ENCODE measurements at places on chromosomes 5 and 9. TPM values are rescaled to one million over a fixed set of nuclear protein-coding genes. Genes with fewer than 3 reads are reported as not detected.
A peak's percentile ranks its signal among the peaks of the same experiment; 100 is the strongest.

DNA sequence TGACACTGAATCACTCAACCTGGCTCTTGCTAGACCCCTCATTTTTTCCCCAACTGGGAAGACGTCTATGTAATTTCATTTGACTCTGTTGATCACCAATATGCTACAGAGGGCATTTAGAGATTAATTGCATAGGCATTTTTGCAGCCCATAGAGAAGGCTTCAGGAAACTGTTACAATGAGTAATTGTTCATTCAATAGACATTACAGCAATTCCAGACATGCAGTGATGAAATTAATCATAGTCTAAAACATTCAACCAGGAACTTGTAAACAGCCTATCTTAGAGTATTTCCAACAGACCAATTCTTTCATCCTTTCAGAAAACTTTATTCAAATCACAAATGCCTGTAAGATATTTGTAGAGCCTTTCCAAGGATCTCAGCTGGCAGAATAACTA, 122.3 kb downstream of the MARCHF11 start:
- H3K4me3 ChIP-seq: no peak overlapping the region
- no peak for DNase-seq
- H3K27me3 ChIP-seq: no peaks in the 10 kb centered on the region
- no peak overlapping the region for H3K27ac ChIP-seq
- H3K36me3 ChIP-seq: no peaks in the 10 kb centered on the region

DNA sequence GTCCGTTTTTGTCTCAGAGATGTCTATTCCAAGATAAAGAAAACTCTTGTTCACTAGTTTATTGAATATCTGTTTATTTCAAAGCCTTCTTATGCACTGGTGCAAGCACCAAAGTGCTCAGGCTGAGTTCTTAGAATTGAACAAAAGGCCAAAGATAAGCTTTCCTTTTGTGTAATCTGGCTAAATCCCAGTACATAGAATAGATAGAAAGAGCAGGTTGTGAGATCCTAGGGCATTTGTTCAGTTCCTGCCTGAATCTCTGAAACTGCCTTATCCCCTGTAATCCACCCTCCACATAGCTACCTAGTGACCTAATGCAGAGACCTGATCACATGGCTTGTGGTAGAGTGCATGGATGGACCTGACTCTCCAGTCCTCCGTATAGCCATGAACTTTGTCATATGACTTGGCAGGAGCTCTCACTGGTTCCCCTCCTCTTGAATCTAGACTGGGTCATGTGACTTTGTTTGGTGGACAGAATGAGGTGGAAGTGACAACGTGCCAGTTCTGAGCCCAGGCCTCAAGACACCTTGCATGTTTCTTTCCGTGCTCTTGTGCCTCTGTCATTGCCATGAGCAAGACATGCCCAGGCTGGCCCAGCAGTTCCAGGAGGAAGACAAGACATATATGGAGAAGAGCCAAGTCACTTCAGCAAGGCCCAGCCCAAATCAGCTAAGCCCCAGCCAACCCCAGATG, 139.3 kb upstream of the SHB start:
- no peaks in the 10 kb centered on the region for H3K36me3 ChIP-seq
- peaks cover 20% of the 10 kb centered on the region for H3K4me1 ChIP-seq
- H3K27me3 ChIP-seq: no peaks in the 10 kb centered on the region
- DNase-seq: no peak

- no peak overlapping the region for H3K4me3 ChIP-seq
- peaks cover 22% of the 10 kb centered on the region for H3K4me1 ChIP-seq
- H3K36me3 ChIP-seq: no peaks in the 10 kb centered on the region
- H3K27ac ChIP-seq: no peak overlapping the region
Observed at GRCh38 chr5:150139334-150139733, 16.3 kb downstream of the PDGFRB start.

- peak overlapping the region; percentile 88 for H3K4me3 ChIP-seq
- H3K4me1 ChIP-seq: peaks cover 27% of the 10 kb centered on the region
- no peak for DNase-seq
- H3K27ac ChIP-seq: peak overlapping the region; percentile 68
Observed at GRCh38 chr9:136808075-136808805, 492 bp downstream of the RABL6 start.

- no peak overlapping the region for H3K4me3 ChIP-seq
- H3K4me1 ChIP-seq: peaks cover 19% of the 10 kb centered on the region
- no peak overlapping the region for H3K27ac ChIP-seq
Observed at GRCh38 chr9:134341306-134341705, 15.1 kb downstream of the RXRA start.

- H3K4me1 ChIP-seq: no peaks in the 10 kb centered on the region
- H3K27ac ChIP-seq: no peak overlapping the region
- no peak overlapping the region for H3K4me3 ChIP-seq
- H3K36me3 ChIP-seq: no peaks in the 10 kb centered on the region
Observed at GRCh38 chr9:110370315-110370714, 32.7 kb upstream of the TXNDC8 start.

DNA sequence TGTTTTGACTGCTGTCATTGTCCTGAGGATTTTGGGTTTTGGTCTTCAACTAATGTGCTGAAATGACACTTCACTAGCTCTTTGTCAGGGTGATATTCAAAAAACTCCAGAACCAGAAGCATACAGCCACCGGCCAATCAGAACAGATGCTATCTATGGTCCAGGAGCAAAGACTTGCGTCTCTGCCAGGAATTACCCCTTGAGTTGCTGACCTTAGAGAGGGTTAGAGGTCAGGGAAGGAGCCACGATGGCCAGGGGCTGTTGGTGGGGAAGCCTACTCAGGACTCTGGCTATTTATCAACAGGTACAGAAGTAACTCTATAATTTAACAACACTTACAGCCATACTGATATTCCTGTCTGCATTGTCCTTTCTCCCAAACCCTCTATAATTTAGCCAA, 356.8 kb downstream of the EFNA5 start:
- peaks cover 8% of the 10 kb centered on the region for H3K27me3 ChIP-seq
- no peak overlapping the region for H3K27ac ChIP-seq
- no peak overlapping the region for H3K4me3 ChIP-seq
- no peaks in the 10 kb centered on the region for H3K36me3 ChIP-seq

GRCh38 chr9:4984171-4984620, 876 bp upstream of the JAK2 start:
- H3K27ac ChIP-seq: peak overlapping the region; percentile 91
- peaks cover 5% of the 10 kb centered on the region for H3K36me3 ChIP-seq

DNA sequence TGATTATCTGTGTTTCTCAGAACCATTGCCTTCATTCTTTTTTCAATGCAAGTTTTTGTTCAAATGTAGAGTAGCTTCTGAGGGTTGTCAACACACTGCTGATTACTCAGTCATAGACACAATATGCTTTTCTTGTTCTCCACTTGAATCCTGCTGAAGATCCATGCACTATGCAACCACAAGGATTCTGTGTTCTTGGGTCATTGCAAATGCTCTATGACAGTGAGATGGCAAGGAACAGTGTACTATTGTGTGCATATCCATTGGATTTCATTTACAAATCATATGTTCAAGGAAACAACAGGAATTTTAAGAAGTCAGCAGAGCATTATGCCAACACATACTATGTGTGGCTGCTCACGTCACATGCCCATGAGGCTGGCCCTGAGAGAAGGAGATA, 1590.2 kb downstream of the EFNA5 start:
- no peaks in the 10 kb centered on the region for H3K36me3 ChIP-seq
- no peak for DNase-seq
- no peaks in the 10 kb centered on the region for H3K27me3 ChIP-seq
- H3K4me3 ChIP-seq: no peak overlapping the region
- H3K4me1 ChIP-seq: no peaks in the 10 kb centered on the region

DNA sequence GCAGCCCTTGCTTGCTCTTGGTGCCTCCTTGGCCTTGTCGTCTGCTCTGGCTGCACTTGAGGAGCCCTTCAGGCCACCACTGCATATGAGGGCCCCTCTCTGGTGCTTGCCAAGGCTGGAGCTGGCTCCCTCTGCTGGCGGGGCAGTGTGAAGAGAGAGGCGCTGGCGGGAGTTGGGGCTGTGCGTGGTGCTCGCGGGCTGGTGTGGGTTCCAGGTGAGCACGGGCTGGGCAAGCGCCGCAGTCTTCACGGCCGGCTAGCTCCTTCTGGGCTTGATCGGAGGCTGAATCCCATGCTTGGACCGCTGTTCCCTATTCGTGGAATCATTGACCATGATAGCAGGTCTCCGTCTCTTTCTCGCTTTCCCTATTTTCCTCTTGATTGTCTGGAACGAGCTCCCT, 56.5 kb downstream of the XRCC4 start:
- no peak overlapping the region for H3K4me3 ChIP-seq
- H3K27ac ChIP-seq: no peak overlapping the region
- H3K36me3 ChIP-seq: peaks cover 40% of the 10 kb centered on the region
- DNase-seq: no peak
- H3K4me1 ChIP-seq: peaks cover 3% of the 10 kb centered on the region

GRCh38 chr9:16030528-16031185, 477.8 kb downstream of the CCDC171 start:
- peaks cover 28% of the 10 kb centered on the region for H3K4me1 ChIP-seq
- no peaks in the 10 kb centered on the region for H3K36me3 ChIP-seq
- H3K4me3 ChIP-seq: peak overlapping the region; percentile 32
- H3K27me3 ChIP-seq: peaks cover 27% of the 10 kb centered on the region
- DNase-seq: peak; percentile 76

GRCh38 chr5:150085950-150086715, at the start of gene CSF1R:
Gene CSF1R (minus strand): TSS chr5:150086554. CDS start chr5:150086427, 127 bp downstream.
- no peaks in the 10 kb centered on the region for H3K36me3 ChIP-seq
- no peak for DNase-seq
- no peak within 1 kb of the TSS for H3K27ac ChIP-seq

GRCh38 chr5:1415626-1416360, 29.4 kb downstream of the SLC6A3 start:
- no peaks in the 10 kb centered on the region for H3K36me3 ChIP-seq
- no peak overlapping the region for H3K4me3 ChIP-seq
- peaks cover 15% of the 10 kb centered on the region for H3K27me3 ChIP-seq
- peak; percentile 32 for DNase-seq
- H3K4me1 ChIP-seq: peaks cover 6% of the 10 kb centered on the region

DNA sequence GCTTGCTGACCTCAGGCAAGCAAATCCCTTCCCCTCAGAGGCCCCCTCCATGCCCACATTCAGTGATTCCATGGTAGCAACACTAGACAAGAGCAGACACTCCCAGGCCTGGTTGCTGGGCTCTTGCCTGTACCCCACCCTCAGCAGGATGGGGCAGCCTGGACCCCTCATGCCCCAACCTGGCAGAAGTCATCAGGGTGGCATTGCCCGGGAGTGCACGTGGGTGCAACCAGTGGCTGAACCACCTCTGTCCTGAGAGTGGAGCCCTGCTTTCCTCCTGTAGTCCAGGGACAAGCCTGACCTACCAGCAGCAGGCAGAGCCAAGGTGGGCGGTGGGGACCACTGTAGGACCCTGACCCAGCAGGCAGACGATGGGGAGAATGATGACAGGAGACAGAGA, 65.8 kb upstream of the TBC1D2 start:
- H3K36me3 ChIP-seq: no peaks in the 10 kb centered on the region
- H3K4me3 ChIP-seq: no peak overlapping the region
- H3K27me3 ChIP-seq: peaks cover 16% of the 10 kb centered on the region
- no peak overlapping the region for H3K27ac ChIP-seq
- no peaks in the 10 kb centered on the region for H3K4me1 ChIP-seq

GRCh38 chr9:98944057-98944733, 488 bp downstream of the COL15A1 start:
- no peak for DNase-seq
- no peaks in the 10 kb centered on the region for H3K36me3 ChIP-seq
- peaks cover 40% of the 10 kb centered on the region for H3K27me3 ChIP-seq
- no peak overlapping the region for H3K27ac ChIP-seq
- no peaks in the 10 kb centered on the region for H3K4me1 ChIP-seq
- H3K4me3 ChIP-seq: no peak overlapping the region

- H3K4me1 ChIP-seq: no peaks in the 10 kb centered on the region
- H3K4me3 ChIP-seq: no peak overlapping the region
- peaks cover 11% of the 10 kb centered on the region for H3K27me3 ChIP-seq
- no peaks in the 10 kb centered on the region for H3K36me3 ChIP-seq
- no peak overlapping the region for H3K27ac ChIP-seq
Observed at GRCh38 chr9:98502311-98502975, 206.3 kb downstream of the GABBR2 start.

DNA sequence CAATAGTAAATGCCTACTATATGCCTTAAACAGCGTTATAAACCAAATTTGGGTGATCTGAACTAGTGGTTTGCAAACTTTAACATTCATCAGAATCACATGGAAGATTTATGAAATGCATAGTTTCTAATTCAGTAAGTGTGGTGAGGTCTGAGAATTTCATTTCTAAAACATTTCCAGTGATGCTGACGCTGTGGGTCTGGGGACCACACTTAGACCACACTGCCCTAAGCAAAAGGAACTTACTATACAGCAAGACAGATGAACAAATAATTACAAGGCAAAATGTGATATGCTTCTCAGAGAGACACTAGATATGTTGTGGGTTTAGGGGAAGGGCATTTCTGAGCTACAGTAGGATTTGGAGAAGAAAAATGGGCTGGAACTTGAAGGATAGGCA, 72.6 kb downstream of the OXCT1 start:
- H3K27ac ChIP-seq: no peak overlapping the region
- H3K27me3 ChIP-seq: no peaks in the 10 kb centered on the region
- no peak overlapping the region for H3K4me3 ChIP-seq
- H3K36me3 ChIP-seq: peaks cover 31% of the 10 kb centered on the region

- no peak overlapping the region for H3K27ac ChIP-seq
- peaks cover 32% of the 10 kb centered on the region for H3K4me1 ChIP-seq
- H3K4me3 ChIP-seq: no peak overlapping the region
- no peak for DNase-seq
- H3K27me3 ChIP-seq: no peaks in the 10 kb centered on the region
Observed at GRCh38 chr9:93587284-93587650, 10.9 kb downstream of the PHF2 start.

GRCh38 chr5:30849931-30850710, 343.4 kb upstream of the CDH6 start:
- H3K4me1 ChIP-seq: no peaks in the 10 kb centered on the region
- no peak overlapping the region for H3K27ac ChIP-seq
- DNase-seq: no peak
- no peaks in the 10 kb centered on the region for H3K27me3 ChIP-seq
- H3K4me3 ChIP-seq: no peak overlapping the region

The TAF11L2 gene
- total RNA-seq: not detected

The C8G gene
- total RNA-seq: 2.5 TPM

The TMEM215 gene
- total RNA-seq: not detected

The SLC34A3 gene
- not detected for total RNA-seq

The CDKN2B-AS1 gene
- total RNA-seq: 2.0 TPM

The PLPP7 gene
- total RNA-seq: 0.74 TPM

The PCDHGA7 gene
- 0.25 TPM for total RNA-seq

The PKD2L2 gene
- total RNA-seq: not detected

The LSM11 gene
- total RNA-seq: 4.5 TPM
